Hindlimb muscle (tissue), 1 donor: ENCODE measurements at places on chromosomes 12 and 14. TPM values are rescaled to one million over a fixed set of nuclear protein-coding genes. Genes with fewer than 3 reads are reported as not detected.
A peak's percentile ranks its signal among the peaks of the same experiment; 100 is the strongest.

PMCH gene
- not detected for polyA plus RNA-seq

DNA sequence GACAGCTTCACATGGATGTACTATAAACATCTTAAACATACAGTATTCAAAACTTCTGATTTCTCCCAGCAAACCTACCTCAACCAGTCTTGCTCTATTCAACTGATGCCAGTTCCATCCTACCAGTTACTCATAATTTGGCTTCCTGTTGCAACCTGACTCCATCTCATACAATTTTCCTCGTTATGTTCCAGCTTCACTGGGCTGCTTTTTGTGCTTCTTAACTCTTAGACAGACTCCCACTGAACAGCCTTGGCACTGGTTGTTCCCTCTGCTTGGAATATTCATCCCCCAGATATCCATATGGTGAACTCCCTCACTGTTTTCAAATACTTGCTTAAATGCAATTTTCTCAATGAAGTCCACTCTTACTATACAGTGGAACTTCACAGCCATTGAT is 249.2 kb downstream of the AEBP2 start:
- peak; percentile 67 for DNase-seq

DNA sequence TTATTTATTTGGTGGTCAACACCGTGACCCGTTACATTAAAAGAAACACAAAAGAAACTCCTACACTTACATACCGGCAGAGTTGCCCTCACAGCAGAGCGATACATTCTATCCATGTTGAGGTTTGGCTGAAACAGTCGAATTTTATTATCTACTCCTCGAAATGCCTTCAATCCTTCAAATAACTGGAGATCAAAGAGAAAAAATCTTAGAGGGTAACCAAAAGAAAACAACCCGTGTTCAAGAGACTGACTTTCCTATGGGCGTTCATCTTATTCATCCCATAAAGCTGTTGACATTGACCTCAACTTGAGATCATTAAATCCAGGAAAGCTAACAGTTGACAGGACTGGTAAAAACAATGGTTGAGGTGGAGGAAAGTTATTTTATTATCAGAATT is 67.7 kb downstream of the BCAT1 start:
- no peak for DNase-seq

KRT79 gene
- 0.41 TPM for polyA plus RNA-seq

GRCh38 chr12:82862069-82862841 is 175.5 kb downstream of the TMTC2 start:
- no peak for DNase-seq

DNA sequence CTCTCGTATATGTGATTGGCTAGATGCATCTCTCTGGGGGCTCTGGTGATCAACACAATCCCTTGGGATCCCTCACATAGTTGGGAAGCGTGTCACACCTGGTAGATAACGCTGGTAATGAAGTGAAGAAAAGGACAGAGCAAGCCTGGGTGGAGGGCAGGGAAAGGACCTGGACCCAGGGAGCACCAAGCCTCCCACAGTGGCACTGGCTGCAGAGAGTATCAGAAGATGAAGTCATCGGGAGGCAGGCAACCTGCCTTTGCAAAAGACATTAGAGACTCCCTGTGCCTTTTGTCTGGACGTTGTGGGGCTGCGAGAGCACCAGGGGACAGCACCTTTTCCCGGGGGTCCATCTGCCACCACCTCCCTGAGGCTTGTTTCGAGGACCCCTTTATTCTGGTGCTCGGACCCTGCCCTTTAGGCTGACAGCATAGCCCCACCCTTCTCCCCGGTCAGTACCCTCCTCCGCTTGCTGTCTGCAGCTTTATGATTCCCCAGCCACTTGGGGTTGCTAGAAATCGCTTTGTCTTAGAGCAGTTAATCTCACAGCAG is 116.4 kb downstream of the EML1 start:
- DNase-seq = no peak

NEUROD4 gene
- not detected for polyA plus RNA-seq

GPR162 gene
- 17.6 TPM for polyA plus RNA-seq

DNA sequence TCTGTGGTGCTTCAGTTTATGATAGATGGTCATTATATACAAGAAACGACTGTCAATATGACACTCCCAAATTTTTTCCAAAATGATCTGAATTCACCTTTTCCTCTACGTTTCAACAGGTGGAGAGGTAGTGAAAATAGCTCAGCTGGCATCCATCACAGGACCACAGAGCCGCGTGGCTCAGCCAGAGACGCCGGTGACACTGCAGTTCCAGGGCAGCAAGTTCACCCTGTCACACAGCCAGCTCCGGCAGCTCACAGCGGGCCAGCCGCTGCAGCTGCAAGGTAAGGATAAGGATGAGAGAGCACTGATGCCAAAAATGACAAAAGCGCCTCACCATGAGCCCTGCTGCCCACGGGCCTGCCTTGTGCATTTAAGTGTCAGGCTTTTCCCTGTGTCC is 73.9 kb downstream of the EP400 start:
- no peak for DNase-seq

DNA sequence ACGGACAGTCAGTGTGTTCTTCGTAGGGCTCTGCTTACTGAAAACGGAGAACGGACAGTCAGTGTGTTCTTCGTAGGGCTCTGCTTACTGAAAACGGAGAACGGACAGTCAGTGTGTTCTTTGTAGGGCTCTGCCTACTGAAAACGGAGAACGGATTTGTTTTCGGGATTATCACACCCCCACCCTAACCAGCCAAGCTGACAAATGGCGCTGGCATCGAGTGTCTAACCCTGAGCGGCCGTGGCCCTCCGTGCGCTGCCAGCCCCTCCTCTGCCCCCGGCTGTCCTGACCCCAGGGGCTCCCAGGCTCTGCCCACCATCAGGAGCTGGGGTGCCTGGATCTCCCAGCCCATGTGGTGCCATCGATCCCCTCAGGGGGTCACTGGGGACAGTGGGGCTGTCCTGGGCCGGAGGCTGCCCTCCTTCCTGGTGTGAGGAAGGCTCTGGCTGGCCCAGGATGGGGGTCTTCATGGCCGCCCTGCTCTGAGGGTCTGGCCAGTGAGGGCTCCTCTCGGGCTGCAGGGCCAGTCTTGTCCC is 57.3 kb downstream of the FBRSL1 start:
- no peak for DNase-seq

SOAT2 gene
- polyA plus RNA-seq = 0.10 TPM

BDKRB1 gene
- polyA plus RNA-seq = 0.94 TPM

DNA sequence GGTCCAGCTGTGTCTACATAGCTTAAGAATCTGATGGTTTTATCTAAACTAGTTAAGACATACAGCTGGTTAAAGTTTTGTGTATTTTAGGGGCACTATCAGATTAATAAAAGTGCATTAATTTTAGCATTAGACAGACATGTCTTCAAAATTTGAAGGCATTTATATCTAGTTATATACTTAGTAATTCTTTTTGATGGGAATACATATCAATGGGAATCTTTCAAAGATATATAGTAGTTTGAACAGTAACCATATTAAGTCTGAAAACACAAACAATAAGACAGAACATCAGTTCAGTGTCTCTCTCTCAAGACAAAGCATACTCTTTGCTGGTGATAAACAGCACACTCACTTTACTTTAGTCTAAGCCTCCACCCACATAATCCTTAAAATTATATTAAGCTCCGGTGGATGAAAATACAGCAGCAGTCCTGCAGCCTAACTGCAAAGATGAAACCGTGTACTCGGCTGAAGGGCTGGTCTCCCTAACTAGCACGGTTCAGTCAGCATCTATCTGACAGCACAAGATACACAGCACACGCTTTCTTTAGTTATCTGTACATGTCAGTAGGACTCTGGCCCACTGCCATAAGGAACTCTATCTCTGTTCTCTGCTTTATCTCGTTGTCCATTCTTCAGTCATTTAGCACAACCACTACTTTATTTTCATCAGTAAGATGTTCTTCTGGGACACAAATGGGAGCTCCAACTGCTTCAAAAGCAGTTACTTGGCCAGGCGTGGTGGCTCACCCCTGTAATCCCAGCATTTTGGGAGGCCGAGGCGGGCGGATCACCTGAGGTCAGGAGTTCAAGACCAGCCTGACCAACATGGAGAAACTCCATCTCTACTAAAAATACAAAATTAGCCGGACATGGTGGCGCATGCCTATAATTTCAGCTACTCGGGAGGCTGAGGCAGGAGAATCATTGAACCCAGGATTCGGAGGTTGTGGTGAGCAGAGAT is 80.5 kb downstream of the MED13L start:
- DNase-seq = no peak

CACNA2D4 gene
- polyA plus RNA-seq = 3.3 TPM

DNA sequence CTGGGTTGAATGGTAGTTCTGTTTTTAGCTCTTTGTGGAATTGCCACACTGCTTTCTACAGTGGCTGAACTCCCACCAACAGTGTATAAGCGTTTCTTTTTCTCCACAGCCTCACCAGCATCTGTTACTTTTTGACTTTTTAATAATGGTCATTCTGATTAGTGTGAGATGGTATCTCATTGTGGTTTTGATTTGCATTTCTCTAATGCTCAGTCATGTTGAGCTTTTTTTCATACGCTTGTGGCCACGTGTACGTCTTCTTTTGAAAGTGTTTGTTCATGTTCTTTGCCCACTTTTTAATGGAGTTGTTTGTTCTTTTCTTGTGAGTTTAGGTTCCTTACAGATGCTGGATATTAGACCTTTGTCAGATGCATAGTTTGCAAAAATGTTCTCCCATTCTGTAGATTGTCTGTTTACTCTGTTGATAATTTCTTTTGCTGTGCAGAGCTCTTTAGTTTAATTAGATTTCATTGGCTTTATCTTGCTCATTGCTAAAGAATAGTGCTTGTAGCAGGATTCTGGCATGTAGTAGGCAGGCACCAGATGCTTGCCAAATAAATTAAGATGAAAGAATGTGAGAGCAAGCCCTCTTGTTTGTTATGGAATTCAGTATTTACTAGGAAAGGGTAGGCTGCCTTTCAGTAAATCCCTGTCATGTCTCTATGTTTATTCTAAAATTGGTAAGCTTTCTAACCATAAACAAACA is 86.8 kb downstream of the PDE3A start:
- DNase-seq = no peak

DNA sequence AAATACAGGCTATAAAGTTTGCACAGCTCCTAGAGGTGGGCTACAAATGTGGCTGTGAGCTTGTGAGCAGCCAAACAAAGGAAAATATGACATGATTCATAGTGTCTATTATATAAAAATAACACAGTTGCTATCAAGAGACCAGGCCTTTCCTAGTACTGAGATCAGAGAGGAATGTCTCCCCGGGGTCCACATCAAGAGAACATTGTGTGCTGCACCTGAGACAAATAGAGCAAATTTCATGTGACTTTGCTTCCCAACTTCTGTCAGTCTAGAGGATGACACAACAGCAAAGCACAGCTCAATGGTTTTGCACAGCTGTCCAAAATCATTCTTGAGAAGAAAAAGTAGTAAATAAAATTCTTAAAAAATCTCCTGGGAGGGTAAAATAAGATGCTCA is 297.5 kb upstream of the PRKD1 start:
- no peak for DNase-seq

DNA sequence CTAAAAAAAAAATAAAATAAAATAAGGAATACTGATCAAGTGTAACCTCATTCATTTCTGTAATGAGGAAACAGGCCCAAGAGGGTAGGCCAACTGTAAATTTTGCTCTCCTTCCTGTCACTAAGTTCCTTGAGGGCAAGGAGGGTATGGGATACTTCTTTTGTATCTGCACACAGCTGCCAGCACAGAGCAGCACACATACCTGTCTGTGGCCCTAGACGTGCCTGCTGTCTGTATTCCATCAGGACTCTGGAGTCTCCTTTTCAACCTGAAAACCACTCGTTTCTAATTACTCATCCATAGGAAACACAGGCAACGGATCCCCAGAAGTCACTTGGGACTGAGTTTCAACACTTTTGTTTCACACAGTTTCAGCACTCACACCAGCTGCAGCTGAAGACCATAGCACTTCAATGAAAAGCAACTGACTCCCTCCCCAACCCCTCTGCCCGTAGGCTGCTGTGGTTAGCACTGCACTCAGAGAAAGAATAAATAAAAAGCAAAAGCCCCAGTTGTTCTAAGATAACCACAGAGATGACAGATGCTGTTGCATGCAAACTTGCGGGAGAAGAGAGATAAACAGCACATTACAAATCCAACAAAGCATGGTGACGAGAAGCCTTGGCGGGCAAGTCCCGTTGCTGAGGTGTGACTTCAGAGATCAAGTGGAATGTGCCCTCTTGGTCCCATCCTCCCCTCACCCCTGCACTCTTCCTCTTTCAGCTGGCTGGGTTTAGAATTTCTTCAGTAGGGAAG is 24.9 kb downstream of the CRACR2A start:
- no peak for DNase-seq
